ENCODE measurements at places on chromosomes 5 and 9.

- DNase-seq: no peak
Measured at GRCh38 chr5:62460578-62460983, 48.0 kb downstream of the IPO11 start.

- no peak for DNase-seq
Measured at GRCh38 chr9:80794197-80794596, 895.1 kb downstream of the TLE1 start.

DNA sequence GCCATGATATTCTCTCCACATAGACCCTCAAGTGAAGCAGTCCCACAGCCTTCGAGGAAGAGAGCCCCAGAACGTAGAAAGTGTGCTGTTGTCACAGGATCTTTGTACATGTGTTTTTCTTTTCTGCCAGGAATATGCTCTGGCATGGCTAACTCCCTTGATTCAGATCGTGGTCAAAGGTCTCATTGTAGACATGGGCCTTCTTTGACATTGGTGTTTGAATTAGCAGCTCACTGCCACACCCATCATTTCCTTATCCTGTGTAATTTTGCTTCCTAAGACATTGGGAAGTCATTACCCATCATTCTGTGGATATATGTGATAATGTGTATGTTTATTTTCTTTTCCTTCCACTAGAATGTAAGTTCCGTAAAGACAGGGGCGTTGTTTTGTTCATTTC lies 25.5 kb downstream of the MTRR start:
- no peak for DNase-seq

- no peak for DNase-seq
Measured at GRCh38 chr5:139895647-139896046, 100.0 kb downstream of the PSD2 start.

- peak; percentile 34 for DNase-seq
Measured at GRCh38 chr9:132800038-132800648, 77.9 kb downstream of the AK8 start.

DNA sequence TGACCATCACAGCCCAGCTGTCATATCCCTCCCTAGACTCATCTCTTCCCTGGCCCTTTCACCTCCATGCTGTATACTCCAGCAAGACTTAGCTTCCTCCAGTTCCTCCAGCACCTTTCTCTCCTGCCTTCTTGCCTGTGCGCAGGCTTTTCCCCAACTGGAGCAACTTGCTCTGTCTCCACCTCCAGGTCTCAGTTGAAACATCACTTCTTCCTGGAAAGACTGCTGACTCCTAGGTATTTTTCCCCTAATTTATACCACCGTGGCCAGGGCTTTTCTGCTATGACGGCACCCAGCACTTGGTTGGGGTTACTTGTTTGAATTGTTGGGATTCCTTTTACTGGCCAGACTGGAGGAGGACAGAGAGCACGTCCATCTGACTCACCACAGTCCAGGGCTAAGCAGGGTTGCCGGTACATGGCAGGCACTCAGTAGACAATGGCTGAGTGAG lies 67.5 kb downstream of the KCNIP1 start:
- no peak for DNase-seq

DNA sequence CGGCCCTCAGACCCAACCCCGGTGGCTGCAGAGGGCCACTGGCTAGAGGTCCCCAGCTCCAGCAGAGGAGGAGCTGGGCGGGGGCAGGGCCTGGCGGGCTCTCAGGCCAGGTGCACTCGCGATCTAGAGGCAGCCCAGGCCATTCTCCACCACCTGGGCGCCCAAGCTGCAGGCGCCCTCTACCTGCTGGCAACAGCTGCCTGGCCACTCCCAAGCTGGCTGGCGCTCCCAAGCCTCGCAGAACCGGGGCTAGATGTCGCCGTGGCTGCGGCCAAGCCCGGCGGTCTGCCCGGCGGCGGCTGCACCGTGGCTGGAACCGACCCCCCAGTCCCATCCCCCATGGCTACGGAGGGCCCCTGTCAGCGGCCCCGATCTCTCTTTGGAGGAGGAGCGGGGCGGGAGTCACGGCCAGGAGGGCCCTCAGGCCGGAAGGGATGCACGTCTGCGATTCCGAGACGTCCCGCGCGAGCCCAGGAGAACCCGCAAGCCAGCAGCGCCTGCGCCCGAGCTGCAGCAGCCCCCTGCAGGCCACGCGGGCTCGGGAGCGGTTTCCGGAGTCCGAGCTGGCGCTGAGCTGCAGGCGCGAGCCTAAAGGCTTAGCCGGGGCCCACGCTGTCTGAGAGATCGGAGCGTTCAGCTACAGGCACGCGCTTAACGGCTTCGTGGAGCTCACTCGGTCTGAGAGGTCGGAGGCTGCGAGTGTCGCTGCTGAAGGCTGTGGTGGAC lies 44.3 kb upstream of the BICD2 start:
- DNase-seq: peak; percentile 13

DNA sequence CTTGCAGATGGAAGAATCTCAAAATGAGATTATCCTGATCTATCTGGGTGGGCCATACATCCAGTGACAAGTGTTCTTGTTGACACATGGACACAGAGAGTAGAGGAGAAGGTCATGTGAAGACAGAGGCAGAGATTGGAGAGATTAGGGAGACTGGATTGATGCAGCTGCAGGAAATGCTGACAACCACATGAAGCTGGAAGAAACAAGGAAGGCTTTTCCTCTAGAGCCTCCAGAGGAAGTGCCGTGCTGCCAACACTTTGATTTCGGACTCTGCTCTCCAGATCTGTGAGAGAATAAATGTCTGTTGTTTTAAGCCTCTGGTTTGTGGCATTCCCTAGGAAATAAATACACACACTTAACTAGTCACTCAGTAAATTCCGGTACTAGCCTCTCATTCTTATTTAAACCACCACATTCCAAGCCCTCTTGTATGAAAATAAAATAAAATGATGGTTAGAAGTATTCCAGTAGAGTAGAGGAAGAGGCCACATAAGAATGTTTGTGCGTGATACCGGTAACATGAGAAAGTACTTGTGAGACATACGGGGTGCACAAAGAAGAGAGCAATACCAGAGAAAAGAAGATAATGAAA lies 110.9 kb upstream of the DMAC1 start:
- no peak for DNase-seq

DNA sequence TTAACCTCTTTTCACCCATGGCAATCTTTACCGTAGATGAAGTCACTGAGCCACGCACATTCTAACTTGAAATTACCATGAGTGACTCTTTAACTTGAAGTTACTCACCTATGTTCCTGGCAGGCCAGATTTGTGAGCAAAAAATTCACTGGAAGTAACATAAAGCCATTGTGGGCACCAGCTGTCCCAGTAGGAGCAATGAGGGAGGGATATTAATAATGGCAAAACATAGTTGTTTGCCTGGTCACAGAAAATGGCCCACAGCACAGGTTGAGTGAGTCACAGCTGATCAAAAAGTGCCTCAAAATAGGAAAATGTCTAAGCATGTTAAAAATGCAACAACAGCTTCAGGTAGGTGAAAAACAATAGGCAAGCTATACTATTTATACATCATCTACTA lies 146.6 kb downstream of the EFNA5 start:
- no peak for DNase-seq

Measured in activated gamma-delta T cell treated with anti-CD3 and anti-CD28 coated beads, Interleukin-2, amount 50 U/mL, for 16 hours (primary cell).